Upper lobe of left lung (tissue), 6 donors: ENCODE measurements at places on chromosomes 1 and 21. TPM values are rescaled to one million over a fixed set of nuclear protein-coding genes. Genes with fewer than 3 reads are reported as not detected.

GRCh38 chr1:75394386-75395139 is 216.4 kb downstream of the SLC44A5 start:
- no peak for DNase-seq
- no peaks in the 10 kb centered on the region for H3K27me3 ChIP-seq
- no peaks in the 10 kb centered on the region for H3K4me1 ChIP-seq

- H3K4me3 ChIP-seq, result no peak overlapping the region
- H3K36me3 ChIP-seq, result no peaks in the 10 kb centered on the region
- no peak overlapping the region for H3K27ac ChIP-seq
- H3K4me1 ChIP-seq, result peaks cover 9% of the 10 kb centered on the region
- H3K27me3 ChIP-seq, result no peaks in the 10 kb centered on the region
Measured at GRCh38 chr1:47784497-47784822, 212.7 kb downstream of the TRABD2B start.

The APCS gene
- total RNA-seq, result 0.40 TPM

The VANGL1 gene
- total RNA-seq, result 7.8 TPM

DNA sequence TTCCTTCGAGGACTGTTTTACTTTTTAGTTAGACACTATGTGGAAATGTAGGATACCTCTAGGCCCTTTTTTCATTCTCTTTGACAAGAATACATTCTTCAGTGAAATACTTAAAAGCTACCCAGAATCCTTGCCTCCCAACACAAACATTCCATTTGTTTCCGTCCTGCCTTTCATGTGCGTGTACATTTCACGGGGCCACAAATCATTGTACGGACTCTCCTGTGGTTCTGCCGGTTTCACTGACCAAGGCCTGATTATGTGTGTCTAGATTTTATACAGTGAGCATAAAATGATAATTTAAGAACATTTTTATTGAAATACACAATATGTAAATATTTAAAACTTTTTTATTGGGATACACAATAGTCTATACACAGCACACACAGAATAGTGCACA is 76.4 kb downstream of the RUNX3 start:
- DNase-seq, result no peak
- no peaks in the 10 kb centered on the region for H3K36me3 ChIP-seq
- peaks cover 11% of the 10 kb centered on the region for H3K4me1 ChIP-seq
- H3K27me3 ChIP-seq, result no peaks in the 10 kb centered on the region
- H3K27ac ChIP-seq, result no peak overlapping the region
- H3K4me3 ChIP-seq, result no peak overlapping the region

DNA sequence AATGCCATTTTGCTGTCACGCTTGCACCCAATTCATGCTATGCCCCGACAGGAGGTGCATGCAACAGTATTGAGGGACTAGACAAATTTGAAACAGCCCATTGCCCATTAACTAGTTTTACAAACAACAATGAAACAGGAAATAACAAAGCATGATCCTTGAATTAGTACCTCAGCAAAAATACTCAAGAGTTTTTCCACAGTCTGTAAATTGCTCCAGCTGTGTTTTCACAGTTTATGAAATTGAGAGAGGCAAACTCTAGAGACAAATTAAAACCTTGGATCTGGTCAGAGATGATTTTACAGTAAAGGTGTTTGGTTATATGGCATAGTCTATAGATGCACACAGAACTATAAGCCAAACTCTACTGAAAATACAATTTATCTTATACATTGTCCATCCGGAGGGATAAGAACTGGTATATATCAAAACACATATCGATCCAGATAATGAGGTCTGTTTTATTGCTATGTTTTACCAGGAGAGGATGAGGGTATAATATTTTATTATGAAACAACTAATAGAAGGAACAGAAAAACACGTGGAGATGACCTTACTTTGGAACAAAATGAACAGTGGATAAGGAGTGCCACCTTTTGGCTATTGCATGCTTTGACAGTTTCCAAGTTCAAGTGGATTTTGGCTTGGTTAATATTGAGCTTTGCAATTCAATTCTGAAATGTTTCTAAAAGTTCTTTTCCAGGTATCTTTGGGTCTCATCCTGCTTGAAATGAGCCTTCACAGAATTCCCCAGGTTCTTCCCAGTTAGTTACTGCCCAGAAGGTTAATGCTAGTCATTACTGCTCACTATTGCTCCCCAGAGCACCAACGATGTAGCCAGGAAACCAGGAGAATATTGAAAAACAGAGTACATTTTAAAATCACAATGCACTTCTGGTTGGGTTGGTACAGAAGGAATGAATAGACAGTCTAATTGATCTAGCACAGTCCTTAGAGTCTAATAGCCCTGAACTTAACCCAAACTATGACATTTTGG is 45.7 kb downstream of the ZC3H11B start:
- H3K27ac ChIP-seq, result no peak overlapping the region
- no peak for DNase-seq
- no peaks in the 10 kb centered on the region for H3K4me1 ChIP-seq
- H3K4me3 ChIP-seq, result no peak overlapping the region
- no peaks in the 10 kb centered on the region for H3K27me3 ChIP-seq
- no peaks in the 10 kb centered on the region for H3K36me3 ChIP-seq

GRCh38 chr1:157137408-157138219 is 581 bp downstream of the ETV3 start:
- H3K4me3 ChIP-seq, result peak overlapping the region; percentile 70
- H3K36me3 ChIP-seq, result peaks cover 34% of the 10 kb centered on the region
- H3K4me1 ChIP-seq, result peaks cover 48% of the 10 kb centered on the region
- peak overlapping the region; percentile 96 for H3K27ac ChIP-seq
- H3K27me3 ChIP-seq, result no peaks in the 10 kb centered on the region

DNA sequence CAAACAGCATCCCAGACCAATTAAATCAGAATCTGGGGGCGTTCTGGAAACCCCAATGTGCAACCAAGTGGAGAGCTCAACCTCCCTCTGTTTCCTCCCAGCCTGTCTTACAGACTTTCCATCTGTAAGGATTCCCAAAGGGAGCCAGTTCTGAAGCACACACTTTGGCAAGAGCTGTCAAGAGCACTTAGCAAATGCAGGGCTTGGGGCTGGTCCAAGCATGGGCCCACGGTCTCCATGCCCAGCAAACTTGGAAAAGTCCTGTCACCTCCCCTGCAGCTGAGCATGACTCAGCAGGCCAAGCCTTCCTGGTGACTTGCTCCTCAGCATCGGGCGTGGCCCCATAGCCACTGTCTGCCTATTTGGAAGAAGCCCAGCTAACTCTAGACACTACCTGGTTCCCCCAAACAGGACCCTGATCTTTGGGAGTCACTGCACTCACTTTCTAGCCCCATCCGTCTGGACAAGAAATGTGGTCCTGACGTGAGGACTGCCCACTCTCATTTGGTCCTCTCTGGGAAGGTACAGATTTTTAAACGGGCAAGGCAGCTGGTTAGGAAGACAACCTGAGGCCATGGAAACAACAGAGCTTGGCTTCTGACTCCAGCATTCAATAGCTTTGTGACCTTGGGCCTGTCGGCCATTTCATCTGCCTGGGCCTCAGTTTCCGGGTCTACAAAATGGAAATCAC is 16.9 kb downstream of the SLC2A1 start:
- no peak overlapping the region for H3K4me3 ChIP-seq
- no peaks in the 10 kb centered on the region for H3K36me3 ChIP-seq
- no peaks in the 10 kb centered on the region for H3K27me3 ChIP-seq
- H3K4me1 ChIP-seq, result peaks cover 74% of the 10 kb centered on the region

The A3GALT2 gene
- not detected for total RNA-seq

DNA sequence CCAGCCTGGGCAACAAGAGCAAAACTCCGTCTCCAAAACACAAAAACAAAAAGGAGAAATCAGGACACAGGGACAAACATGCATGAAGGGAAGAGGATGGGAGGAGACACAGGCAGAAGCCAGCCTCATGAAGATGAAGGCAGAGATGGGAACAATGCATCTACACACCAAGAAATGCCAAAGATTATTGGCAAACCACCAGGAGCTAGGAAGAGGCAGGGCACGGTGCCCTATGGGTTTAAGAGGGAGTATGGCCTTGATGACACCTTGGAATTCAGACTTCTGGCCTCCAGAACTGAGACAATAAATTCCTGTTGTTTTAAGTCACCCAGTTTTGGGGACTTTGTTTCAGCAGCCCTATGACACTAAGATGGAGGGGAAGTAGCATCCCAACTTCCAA is 5.2 kb downstream of the TMPRSS3 start:
- no peaks in the 10 kb centered on the region for H3K36me3 ChIP-seq
- no peak overlapping the region for H3K27ac ChIP-seq
- no peaks in the 10 kb centered on the region for H3K27me3 ChIP-seq

- peak overlapping the region; percentile 70 for H3K27ac ChIP-seq
- DNase-seq, result no peak
- H3K36me3 ChIP-seq, result no peaks in the 10 kb centered on the region
- no peaks in the 10 kb centered on the region for H3K27me3 ChIP-seq
- peaks cover 81% of the 10 kb centered on the region for H3K4me1 ChIP-seq
Measured at GRCh38 chr1:207831517-207832327, 79.2 kb downstream of the CD34 start.

The GLUL gene
- total RNA-seq, result 1,145 TPM

GRCh38 chr1:19597496-19598309 is 46.4 kb upstream of the NBL1 start:
- no peaks in the 10 kb centered on the region for H3K27me3 ChIP-seq
- peak overlapping the region; percentile 77 for H3K4me3 ChIP-seq
- no peak for DNase-seq

DNA sequence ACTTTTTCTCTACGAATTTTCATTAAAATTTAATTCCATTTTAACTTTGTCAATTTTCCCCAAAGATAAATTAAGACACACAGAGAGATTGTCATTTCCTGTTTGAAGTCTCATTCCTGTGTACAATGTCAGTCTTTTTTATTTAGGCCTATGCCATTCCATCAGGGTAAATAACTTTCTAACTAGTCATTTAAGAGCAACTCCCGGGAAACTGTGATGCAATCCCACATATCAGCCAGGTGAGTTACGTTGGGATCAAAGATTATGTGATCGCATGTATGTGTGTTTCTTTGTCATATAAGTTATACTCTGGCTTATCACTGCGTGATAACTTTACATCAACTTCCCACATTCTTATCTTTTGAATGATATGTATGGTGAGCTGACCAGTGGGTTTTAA is 86.1 kb upstream of the S1PR1 start:
- no peak overlapping the region for H3K4me3 ChIP-seq
- H3K27me3 ChIP-seq, result no peaks in the 10 kb centered on the region

The LRRC71 gene
- total RNA-seq, result 2.9 TPM

- H3K36me3 ChIP-seq, result no peaks in the 10 kb centered on the region
- H3K4me3 ChIP-seq, result no peak overlapping the region
- no peaks in the 10 kb centered on the region for H3K27me3 ChIP-seq
- no peak for DNase-seq
Measured at GRCh38 chr21:16418642-16419041, 688.9 kb downstream of the USP25 start.

DNA sequence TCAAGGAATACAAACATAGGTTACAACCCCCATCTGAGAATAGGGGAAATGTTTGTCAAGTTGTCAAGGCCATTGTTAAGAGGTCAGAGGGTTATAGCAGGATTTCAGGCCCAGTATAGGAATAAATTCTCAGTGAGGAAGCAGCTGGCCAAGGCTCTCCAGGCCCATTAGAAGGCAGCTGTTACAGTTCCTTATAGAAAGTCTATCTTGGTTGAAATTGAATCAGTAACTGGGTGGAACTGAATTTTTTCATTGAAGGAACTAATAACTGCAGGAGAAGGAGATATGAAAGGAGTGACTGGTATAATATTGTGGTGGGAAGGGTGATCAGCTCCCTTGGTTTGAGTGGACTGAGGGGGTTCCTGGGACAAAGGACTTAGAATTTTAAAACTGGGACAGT is 134.1 kb downstream of the CYYR1 start:
- no peaks in the 10 kb centered on the region for H3K27me3 ChIP-seq
- H3K4me3 ChIP-seq, result no peak overlapping the region
- no peaks in the 10 kb centered on the region for H3K4me1 ChIP-seq
- DNase-seq, result no peak
- no peaks in the 10 kb centered on the region for H3K36me3 ChIP-seq
- H3K27ac ChIP-seq, result no peak overlapping the region

The CD2 gene
- 6.5 TPM for total RNA-seq

DNA sequence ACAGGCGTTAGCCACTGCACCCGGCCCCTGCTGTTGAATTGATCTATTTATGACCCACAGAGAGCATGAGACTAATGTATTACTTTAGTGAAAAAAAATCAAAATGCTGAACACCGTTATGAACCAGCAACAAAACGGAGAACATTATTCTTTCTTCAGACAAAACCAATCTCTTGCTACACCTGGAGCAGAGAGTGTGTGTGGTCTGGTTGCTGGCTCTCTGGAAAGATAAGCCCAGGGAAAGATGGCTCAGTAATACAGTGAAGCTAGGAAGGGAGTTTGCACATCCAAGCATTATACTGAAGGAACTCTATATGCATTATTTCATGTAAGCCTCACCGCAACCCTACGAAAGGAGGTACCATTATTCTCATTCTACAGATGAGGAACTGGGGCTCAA is 117.0 kb downstream of the GLUL start:
- peaks cover 7% of the 10 kb centered on the region for H3K4me1 ChIP-seq
- no peak overlapping the region for H3K4me3 ChIP-seq
- no peaks in the 10 kb centered on the region for H3K36me3 ChIP-seq

GRCh38 chr1:31248276-31248675 is 8.6 kb upstream of the NKAIN1 start:
- H3K27ac ChIP-seq, result no peak overlapping the region
- H3K36me3 ChIP-seq, result no peaks in the 10 kb centered on the region
- H3K27me3 ChIP-seq, result no peaks in the 10 kb centered on the region
- no peak for DNase-seq
- no peak overlapping the region for H3K4me3 ChIP-seq

GRCh38 chr1:214548988-214549387 is 2.4 kb downstream of the PTPN14 start:
- no peak overlapping the region for H3K4me3 ChIP-seq
- no peak overlapping the region for H3K27ac ChIP-seq
- H3K36me3 ChIP-seq, result no peaks in the 10 kb centered on the region
- DNase-seq, result no peak
- no peaks in the 10 kb centered on the region for H3K27me3 ChIP-seq

GRCh38 chr1:112633628-112634027 is 14.0 kb downstream of the CAPZA1 start:
- H3K27ac ChIP-seq, result no peak overlapping the region
- peaks cover 11% of the 10 kb centered on the region for H3K36me3 ChIP-seq
- no peak for DNase-seq
- peaks cover 70% of the 10 kb centered on the region for H3K4me1 ChIP-seq
- no peak overlapping the region for H3K4me3 ChIP-seq
- H3K27me3 ChIP-seq, result no peaks in the 10 kb centered on the region

GRCh38 chr1:12636098-12636950 is 7.6 kb upstream of the AADACL4 start:
- H3K27ac ChIP-seq, result no peak overlapping the region
- peaks cover 13% of the 10 kb centered on the region for H3K4me1 ChIP-seq
- no peaks in the 10 kb centered on the region for H3K36me3 ChIP-seq
- H3K27me3 ChIP-seq, result no peaks in the 10 kb centered on the region
- no peak for DNase-seq

DNA sequence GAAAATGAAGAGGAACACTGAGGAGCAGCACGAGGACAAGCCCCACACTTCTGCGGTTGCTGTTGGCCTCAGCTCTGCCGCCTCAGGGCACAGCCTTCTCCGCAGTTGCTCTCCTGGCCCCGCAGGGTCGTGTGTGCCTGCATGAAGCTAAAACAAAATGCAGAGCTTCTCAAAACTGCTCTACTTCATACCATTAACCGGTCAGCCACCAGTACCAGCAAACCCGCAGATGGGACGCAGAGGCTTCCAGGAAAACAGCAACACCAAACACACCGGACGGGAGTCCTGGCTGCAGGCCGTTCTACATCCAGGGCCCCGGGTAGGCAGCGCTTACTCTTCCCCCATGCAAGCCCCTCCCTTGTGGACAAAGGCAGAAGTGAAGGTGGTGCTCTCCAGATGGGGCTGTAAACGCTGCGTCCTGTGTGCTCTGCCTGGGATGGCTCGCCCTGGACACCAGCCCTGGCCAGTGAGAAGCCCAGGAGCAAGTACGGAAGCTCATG is 7.1 kb upstream of the C1orf159 start:
- no peak for DNase-seq
- no peak overlapping the region for H3K4me3 ChIP-seq
- H3K27ac ChIP-seq, result no peak overlapping the region
- H3K4me1 ChIP-seq, result peaks cover 29% of the 10 kb centered on the region
- H3K27me3 ChIP-seq, result no peaks in the 10 kb centered on the region
